ENCODE measurements at places on chromosomes 13 and 19.
A peak's percentile ranks its signal among the peaks of the same experiment; 100 is the strongest.

DNA sequence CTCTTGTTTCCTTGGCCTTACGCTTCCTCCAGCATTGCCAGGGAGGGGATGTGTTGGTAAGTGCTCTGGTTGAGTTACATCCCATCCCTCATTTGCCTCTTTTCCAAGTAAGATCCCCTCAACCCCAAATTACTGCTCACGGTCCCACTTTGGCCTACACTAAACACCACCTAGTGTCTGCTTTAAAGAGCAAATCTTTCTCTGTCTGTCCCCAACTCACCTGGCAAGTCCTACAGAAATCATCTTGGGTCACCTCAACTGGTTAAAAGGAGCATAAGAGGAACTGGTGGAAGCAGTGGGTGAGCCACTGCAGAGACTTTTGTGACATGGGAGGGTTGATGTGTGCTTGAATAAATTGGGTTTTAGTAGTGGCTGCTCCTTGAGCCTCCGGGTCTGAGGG, 55.2 kb upstream of the SERPINE3 start:
- DNase-seq: no peak

DNA sequence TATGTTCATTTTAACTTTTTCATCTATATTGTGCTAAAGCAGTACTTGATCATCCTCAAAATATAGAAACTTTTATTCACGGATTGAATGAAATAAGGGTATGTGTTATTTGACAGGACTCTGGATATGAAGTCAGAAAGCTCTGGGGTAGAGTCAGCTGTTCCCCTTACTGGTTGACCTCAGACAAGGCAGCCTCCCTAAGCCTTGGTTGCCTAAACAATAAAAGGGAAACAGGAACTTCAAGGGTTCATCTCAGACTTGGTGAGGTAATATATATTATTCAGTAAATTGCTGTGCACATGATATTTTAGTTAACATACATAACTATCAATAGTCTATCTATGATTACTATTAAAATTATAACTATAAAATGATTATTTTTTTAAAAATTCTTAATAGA, 13.6 kb downstream of the POLR1D start:
- no peak for DNase-seq

DNA sequence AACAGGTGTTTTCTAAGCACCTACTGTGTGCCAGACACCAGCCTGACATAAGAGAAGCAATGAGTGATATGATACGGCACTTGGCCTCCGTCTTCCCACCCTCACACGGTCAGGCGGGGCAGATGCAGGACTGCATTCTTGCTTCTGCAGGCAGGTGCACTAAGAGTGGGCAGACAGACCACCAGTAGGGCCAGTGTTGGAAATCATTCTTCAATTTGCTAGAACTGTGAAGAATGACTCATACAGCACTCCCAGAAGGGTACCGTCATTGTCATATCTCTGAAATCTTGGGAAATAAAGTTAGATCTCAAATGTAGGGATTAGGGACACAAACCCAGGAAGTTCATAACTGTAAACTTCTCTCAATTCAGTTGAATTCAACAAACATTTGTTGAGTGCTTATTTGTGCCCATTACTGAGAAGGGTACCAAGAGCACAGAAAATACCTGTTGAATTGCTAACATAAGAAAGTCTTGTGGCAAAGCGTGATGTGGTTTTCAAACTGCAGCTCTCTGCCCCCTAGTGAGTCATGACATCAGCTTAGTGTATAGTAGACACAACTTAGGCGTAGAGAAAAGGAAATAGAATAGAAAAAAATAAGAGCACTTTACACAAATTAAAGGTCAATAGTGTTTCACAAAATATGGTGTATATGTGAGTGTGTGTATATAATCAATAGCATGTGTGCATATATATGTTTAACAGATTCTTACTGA, 76.1 kb downstream of the TEX26 start:
- DNase-seq: no peak

DNA sequence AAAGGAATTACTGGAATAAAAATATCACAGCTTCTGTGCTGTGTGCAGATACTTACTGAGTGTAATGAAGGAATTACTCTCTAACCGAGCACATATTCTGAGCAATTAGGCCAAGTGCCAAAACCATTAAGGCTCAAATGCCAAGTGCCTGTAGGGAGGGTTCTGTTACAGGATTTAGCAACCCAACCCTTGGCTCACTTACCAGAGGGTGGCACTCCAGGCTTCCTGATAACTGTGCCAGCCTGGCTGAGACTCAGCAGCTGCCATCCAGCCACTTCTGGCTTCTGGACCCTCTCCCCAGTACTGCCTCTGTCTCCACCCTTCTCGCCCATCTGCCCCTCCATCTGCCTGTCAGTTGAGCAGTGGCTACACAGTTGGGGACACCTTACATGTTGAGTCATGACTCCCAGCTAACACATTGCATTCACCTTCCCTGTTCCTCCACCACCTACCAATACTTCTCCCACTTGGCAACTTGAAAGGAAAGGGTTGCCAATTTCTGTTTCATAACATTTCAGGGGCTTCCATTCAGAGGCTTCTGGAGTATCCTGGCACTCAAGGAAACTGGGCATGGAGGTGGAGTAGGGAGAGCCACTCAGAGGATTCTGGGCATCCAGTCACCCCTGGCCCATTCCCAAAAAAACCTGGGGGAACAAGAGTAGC, 110.5 kb downstream of the COG6 start:
- DNase-seq: peak; percentile 95

DNA sequence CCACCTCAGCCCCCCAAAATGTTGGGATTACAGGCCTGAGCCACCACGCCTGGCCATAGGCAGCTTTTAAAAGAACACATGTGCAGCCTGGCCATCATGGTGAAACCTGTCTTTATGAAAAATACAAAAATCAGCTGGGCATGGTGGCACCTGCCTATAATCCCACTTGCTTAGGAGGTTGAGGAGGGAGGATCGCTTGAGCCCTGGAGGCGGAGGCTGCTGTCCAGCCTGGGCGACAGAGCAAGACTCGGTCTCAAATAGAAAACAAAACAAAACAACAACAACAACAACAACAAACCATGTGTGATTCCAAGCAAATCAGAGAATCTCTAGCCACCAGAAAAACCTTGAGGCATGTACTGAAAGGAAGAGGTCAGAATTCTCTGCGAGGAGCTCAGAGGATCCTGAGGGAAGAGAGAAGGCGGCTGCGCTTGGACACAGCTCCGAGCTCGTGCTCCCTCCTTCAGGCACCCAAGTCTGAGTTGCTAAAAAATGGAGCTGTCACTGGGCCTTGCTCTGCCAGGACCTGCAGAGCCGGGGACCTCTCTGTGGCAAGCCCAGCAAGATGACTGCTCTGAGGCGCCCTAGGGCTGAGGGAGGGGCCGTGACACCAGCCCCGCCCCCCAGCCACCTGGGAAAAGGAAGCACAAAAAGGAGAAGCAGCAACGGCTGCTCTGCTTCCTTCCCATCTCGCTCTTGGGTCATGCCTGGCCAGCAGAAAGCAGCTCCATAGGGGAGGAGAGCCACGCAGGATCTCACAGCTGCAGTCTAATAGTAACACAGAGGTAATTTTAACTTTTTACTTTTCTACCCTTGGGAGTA, at the start of gene ARL11:
Gene ARL11, plus strand, starts transcription at position 677 of the 822 bp plus-strand sequence. CDS start 1,941 bp downstream, outside the sequence.
- no peak for DNase-seq

GRCh38 chr19:9205501-9206113, 13.8 kb downstream of the OR7D4 start:
- peak; percentile 44 for DNase-seq

DNA sequence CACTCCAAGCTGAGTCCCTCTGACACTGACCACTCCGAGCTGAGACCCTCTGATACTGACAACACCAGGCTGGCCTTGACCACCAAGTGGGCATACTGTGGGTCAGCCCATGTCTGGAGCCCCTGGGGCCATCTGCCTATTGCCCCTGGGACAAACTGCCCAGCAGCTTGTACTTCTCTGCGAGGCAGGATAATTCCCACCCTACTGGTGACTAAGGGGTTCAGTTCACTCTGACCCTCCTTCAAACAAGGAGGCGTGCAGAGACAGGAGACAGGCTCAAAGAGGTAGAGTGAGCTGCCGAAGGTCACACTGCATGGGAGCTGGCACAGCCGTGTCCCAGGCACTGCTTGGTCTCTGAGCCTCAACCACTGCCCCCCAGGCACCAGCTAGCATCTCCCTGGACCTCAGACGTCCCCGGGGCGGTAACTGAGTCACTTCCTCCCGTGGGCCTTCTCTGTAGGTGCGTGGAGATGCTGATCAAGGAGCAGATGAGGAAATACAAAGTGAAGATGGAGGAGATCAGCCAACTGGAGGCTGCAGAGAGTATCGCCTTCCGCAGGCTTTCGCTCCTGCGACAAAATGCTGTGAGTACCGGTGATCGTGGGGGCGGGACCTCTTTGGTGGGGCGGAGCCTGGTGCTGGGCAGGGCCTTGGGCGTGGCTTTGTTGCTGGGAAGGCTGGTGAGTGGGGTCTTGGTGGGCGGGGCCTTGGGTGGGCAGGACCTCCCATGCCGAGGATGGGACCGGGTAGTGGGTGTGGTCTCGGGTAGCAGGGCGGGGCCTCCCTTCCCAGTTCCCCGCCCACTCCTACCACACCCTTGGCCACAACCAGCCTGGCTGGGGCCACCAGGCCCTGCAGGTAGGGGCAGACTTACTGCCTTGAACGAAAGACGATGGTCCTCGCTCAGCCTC, 5.8 kb upstream of the USE1 start:
- no peak for DNase-seq

- DNase-seq: no peak
Observed at GRCh38 chr13:29959603-29960002, 109.2 kb upstream of the UBL3 start.

DNA sequence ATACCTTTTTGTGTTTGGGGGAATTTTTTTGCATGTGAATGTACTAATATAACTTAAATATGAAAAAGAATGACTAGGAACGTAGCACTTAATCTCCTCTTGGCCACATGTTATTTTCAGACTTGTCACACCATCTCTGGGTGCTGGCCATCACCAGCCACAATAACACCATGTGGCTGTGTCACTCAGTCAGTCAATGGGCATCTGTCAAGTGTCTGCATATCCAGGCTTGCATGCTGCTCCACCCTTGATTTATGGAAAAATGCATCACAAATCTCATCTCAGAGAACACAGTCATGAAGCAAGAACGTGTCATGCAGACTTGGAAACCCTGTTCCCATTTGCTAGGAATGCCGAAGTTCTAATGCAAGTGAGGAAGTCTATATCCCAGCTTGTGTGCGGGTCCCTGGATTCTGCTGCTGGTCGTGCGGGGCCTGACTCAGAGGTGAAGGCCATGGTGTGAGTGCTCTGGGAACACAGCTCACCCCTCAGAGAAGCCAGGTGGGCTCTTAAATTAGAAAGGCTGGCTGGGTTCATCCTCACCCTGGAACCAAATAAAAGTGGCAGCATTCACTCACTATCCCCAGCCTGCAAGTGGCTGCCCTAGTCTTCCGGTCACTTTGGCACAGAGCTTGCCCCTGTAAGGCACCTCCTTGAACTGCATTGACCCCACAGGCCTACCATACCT, 53.6 kb upstream of the ARHGEF7 start:
- no peak for DNase-seq

DNA sequence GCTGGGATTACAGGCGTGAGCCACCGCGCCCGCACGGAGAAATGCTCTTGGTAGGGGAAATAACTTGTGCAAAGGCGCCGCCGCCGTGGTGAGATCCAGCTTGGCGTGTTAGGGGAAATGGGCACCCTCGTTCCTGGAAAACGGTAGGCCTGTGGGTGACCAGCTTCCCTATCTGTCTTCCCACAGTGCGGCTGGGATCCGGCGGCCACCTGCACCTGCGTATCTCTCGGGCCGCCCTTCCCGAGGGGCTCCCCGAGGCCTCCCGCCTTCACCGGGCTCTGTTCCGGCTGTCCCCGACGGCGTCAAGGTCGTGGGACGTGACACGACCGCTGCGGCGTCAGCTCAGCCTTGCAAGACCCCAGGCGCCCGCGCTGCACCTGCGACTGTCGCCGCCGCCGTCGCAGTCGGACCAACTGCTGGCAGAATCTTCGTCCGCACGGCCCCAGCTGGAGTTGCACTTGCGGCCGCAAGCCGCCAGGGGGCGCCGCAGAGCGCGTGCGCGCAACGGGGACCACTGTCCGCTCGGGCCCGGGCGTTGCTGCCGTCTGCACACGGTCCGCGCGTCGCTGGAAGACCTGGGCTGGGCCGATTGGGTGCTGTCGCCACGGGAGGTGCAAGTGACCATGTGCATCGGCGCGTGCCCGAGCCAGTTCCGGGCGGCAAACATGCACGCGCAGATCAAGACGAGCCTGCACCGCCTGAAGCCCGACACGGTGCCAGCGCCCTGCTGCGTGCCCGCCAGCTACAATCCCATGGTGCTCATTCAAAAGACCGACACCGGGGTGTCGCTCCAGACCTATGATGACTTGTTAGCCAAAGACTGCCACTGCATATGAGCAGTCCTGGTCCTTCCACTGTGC, 2.4 kb downstream of the GDF15 start:
- peak; percentile 78 for DNase-seq

GRCh38 chr19:16921766-16922591, 33.2 kb downstream of the F2RL3 start:
- DNase-seq: no peak

- DNase-seq: no peak
Observed at GRCh38 chr19:38317104-38317612, 1.4 kb upstream of the YIF1B start.

- no peak for DNase-seq
Observed at GRCh38 chr19:2546128-2547032, 70.5 kb downstream of the GADD45B start.

DNA sequence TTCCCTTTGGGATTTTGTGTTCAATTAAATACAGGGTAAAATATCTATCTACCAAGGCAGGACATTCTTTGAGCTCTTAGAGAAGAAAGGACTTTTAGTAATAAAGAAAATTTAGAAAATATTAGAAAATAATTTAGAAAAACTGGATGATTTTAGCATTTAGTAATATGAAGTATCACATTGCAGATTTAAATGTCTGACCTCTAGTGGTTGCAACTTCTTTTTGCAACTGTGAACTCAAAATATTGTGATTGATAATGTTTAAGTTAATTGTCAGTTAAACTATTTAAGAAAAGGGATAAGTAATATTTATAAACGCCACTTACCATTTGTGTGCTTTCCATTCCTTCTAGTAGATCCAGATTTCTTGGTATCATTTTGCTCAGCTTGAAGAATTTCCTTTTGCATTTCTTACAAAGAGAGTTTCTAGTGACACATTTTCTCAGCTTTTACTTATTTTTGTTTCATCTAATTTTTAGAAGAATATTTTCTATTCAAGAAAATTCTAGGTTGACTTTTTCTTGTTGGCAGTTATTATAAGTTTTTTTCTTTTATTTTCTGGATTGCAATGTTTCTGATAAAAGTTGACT, 10.3 kb upstream of the POSTN start:
- no peak for DNase-seq

- DNase-seq: no peak
Observed at GRCh38 chr13:99702687-99703319, 201.5 kb downstream of the TM9SF2 start.

- no peak for DNase-seq
Observed at GRCh38 chr19:30325676-30326392, 46.4 kb upstream of the ZNF536 start.

Data from COR-L47 (cell line).